ENCODE measurements at places on chromosomes 11 and 22. TPM values are rescaled to one million over a fixed set of nuclear protein-coding genes. Genes with fewer than 3 reads are reported as not detected.

The PRRG4 gene
- 0.43 TPM for total RNA-seq

- H3K4me1 ChIP-seq = no peaks in the 10 kb centered on the region
- no peaks in the 10 kb centered on the region for H3K27me3 ChIP-seq
- no peak overlapping the region for H3K27ac ChIP-seq
These were observed 1162.1 kb downstream of the DLG2 start for GRCh38 chr11:84465040-84465439.

The AIFM3 gene
- total RNA-seq = not detected

DNA sequence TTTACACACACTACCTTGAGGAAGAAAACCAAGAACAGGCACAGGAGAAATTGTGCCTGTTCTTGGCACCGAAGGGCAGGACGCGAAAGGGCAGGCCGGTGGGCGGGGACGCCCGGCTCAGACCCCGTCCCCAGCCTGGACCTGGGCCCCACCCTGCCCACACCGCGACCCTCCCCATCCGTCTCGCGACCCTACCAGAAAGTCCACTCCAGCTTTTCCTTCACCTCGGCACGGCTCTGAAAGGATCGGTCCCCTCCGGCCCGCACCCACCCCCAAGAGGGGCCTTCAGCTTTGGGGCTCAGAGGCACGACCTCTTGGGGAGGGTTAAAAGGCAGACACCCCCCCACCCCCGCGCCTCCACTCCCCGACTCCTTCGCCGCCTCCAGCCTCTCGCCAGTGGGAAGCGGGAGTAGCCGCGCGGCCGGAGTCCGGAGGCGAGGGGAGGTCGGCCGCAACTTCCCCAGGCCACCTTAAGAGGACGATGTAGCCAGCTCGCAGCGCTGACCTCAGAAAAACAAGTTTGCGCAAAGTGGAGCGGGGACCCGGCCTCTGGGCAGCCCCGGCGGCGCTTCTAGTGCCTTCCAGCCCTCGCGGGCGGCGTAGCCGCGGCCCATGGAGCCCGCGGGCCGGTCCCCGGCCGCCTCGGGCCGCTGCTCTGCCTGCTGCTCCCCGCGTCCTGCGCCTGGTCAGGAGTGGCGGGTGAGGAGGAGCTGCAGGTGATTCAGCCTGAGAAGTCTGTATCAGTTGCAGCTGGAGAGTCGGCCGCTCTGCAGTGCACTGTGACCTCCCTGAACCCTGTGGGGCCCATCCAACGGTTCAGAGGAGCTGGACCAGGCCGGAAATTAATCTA, 4.4 kb downstream of the SEC14L6 start:
- H3K36me3 ChIP-seq = no peaks in the 10 kb centered on the region
- DNase-seq = no peak
- H3K27me3 ChIP-seq = peaks cover 31% of the 10 kb centered on the region
- H3K27ac ChIP-seq = no peak overlapping the region
- peaks cover 2% of the 10 kb centered on the region for H3K4me1 ChIP-seq
- H3K4me3 ChIP-seq = no peak overlapping the region

DNA sequence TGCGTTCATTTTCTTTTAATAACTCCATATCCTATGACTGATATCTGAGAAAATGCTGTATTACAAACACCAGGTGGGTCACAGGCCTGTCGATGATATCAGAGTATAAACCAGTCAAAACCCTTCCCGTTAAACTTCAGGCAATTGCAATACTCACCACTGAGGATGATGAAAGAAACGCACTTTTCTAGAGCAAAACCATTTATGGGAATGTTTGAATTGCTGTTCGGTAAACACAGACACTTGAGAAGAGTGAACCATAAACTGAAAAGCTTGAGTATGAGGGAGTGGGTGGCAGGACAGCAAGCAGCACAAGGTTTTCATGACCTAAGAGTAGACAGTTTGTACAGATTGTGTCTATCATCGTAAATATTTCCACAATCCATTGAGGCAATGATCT, 139.8 kb upstream of the CEP126 start:
- no peak for DNase-seq
- H3K4me1 ChIP-seq = no peaks in the 10 kb centered on the region
- H3K4me3 ChIP-seq = no peak overlapping the region
- no peaks in the 10 kb centered on the region for H3K27me3 ChIP-seq

- H3K27me3 ChIP-seq = no peaks in the 10 kb centered on the region
- H3K36me3 ChIP-seq = no peaks in the 10 kb centered on the region
- no peak overlapping the region for H3K4me3 ChIP-seq
These were observed 2211.8 kb downstream of the LRRC4C start for GRCh38 chr11:39247570-39248137.

The KCTD21 gene
- 8.8 TPM for total RNA-seq

The STT3A gene
- 121 TPM for total RNA-seq

The SLC22A9 gene
- not detected for total RNA-seq

GRCh38 chr11:132862933-132863332, 669.4 kb downstream of the OPCML start:
- no peak overlapping the region for H3K4me3 ChIP-seq
- H3K27me3 ChIP-seq = peaks cover 1% of the 10 kb centered on the region
- no peak for DNase-seq
- no peaks in the 10 kb centered on the region for H3K4me1 ChIP-seq
- no peaks in the 10 kb centered on the region for H3K36me3 ChIP-seq

- DNase-seq = no peak
- H3K4me3 ChIP-seq = peak overlapping the region; percentile 48
- peaks cover 65% of the 10 kb centered on the region for H3K27me3 ChIP-seq
- H3K4me1 ChIP-seq = peaks cover 15% of the 10 kb centered on the region
These were observed 577 bp upstream of the DKK3 start for GRCh38 chr11:12008790-12009616.

- H3K4me1 ChIP-seq = peaks cover 32% of the 10 kb centered on the region
- peaks cover 13% of the 10 kb centered on the region for H3K27me3 ChIP-seq
- H3K27ac ChIP-seq = no peak overlapping the region
- peaks cover 34% of the 10 kb centered on the region for H3K36me3 ChIP-seq
- no peak for DNase-seq
- H3K4me3 ChIP-seq = no peak overlapping the region
These were observed 2.6 kb upstream of the VWCE start for GRCh38 chr11:61297746-61298145.

GRCh38 chr11:126810776-126811175, 189.8 kb downstream of the KIRREL3 start:
- H3K4me1 ChIP-seq = no peaks in the 10 kb centered on the region
- H3K4me3 ChIP-seq = no peak overlapping the region
- no peak for DNase-seq
- H3K36me3 ChIP-seq = no peaks in the 10 kb centered on the region

DNA sequence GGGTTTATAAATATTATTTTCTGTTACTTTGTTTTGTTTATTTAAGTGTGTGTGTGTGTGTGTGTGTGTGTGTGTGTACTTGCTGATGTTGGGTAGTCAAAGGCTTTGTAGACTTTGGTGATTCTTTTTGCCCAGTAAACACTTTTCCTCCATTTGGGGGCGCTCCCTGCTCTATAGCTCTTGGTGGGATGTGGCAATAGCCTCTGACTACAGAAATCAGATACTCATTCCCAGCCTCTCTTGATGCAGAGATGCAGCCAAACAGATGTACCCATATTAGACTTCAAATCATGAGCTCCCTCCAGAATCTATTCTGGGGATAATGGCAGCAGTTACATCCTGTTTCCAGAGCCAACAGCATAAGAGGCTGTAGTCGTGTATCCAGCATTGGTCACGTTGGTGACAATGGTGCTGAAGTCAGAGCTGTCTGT, 33.4 kb upstream of the APOL5 start:
- no peak overlapping the region for H3K27ac ChIP-seq
- H3K27me3 ChIP-seq = no peaks in the 10 kb centered on the region
- no peak overlapping the region for H3K4me3 ChIP-seq
- H3K36me3 ChIP-seq = peaks cover 6% of the 10 kb centered on the region
- no peak for DNase-seq

GRCh38 chr11:70577258-70577603, 178.9 kb downstream of the CTTN start:
- DNase-seq = no peak
- no peak overlapping the region for H3K27ac ChIP-seq
- H3K36me3 ChIP-seq = no peaks in the 10 kb centered on the region
- no peak overlapping the region for H3K4me3 ChIP-seq
- no peaks in the 10 kb centered on the region for H3K4me1 ChIP-seq

- DNase-seq = no peak
- peaks cover 2% of the 10 kb centered on the region for H3K36me3 ChIP-seq
- H3K27me3 ChIP-seq = no peaks in the 10 kb centered on the region
- no peak overlapping the region for H3K27ac ChIP-seq
- no peak overlapping the region for H3K4me3 ChIP-seq
- peaks cover 15% of the 10 kb centered on the region for H3K4me1 ChIP-seq
These were observed 2.1 kb upstream of the CBL start for GRCh38 chr11:119204066-119204465.

The ABCC8 gene
- not detected for total RNA-seq

- no peaks in the 10 kb centered on the region for H3K27me3 ChIP-seq
- H3K36me3 ChIP-seq = peaks cover 6% of the 10 kb centered on the region
- no peak overlapping the region for H3K27ac ChIP-seq
- no peak overlapping the region for H3K4me3 ChIP-seq
- peak; percentile 24 for DNase-seq
These were observed 7.4 kb downstream of the CNTF start for GRCh38 chr11:58629857-58630256.

- no peaks in the 10 kb centered on the region for H3K27me3 ChIP-seq
- peak; percentile 56 for DNase-seq
- H3K4me1 ChIP-seq = peaks cover 21% of the 10 kb centered on the region
- H3K4me3 ChIP-seq = no peak overlapping the region
- peak overlapping the region; percentile 40 for H3K27ac ChIP-seq
- peaks cover 11% of the 10 kb centered on the region for H3K36me3 ChIP-seq
These were observed 23.2 kb upstream of the ST3GAL4 start for GRCh38 chr11:126332221-126332711.

DNA sequence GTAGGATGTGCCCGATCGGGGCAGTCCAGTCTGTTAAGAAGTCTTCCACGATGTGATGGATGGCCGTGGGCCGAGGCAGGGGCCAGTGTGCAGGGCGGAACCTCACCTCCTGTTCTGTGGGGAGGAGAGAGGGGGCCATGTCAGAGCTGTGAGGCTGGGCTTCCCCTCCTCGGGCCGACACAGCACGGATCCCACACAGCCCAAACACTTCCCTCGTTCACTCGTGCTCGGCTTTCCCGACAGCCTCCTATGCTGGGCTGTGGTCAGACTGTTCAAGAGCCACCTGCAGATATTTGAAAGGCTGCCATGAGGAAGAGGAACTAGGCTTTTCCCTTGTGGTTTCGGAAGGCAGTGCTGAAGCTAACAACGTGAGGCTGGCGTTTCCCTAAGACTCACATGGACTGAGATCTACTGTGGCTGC, 12.3 kb upstream of the TXN2 start:
- H3K27ac ChIP-seq = no peak overlapping the region
- peaks cover 26% of the 10 kb centered on the region for H3K36me3 ChIP-seq
- no peak overlapping the region for H3K4me3 ChIP-seq
- DNase-seq = no peak
- no peaks in the 10 kb centered on the region for H3K4me1 ChIP-seq

DNA sequence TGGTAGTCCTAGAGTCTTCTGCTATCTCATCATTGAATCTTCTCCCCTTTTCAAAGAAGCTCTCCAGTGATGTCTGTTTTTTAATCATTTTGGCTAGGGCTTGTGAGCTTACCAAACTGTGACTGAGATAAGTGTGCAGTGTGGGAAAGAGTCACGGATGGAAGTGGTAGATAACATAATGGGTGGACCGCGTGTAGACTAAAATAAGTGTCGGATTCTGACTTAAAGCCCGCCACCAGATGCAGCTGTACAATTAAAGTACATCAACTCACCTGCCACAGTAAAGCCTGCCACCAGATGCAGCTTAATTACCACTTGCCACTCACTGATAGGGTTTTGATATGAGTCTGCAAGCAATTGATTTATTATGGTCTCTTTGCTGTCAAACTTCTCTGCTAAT, 581.5 kb downstream of the LRRC4C start:
- H3K4me3 ChIP-seq = no peak overlapping the region
- DNase-seq = no peak
- H3K27me3 ChIP-seq = no peaks in the 10 kb centered on the region
- H3K4me1 ChIP-seq = no peaks in the 10 kb centered on the region
- no peak overlapping the region for H3K27ac ChIP-seq

The ETS1 gene
- total RNA-seq = 444 TPM

The APOBEC3F gene
- 34.9 TPM for total RNA-seq

GRCh38 chr22:29625090-29625825, 21.8 kb downstream of the NF2 start:
- peak; percentile 57 for DNase-seq
- no peaks in the 10 kb centered on the region for H3K27me3 ChIP-seq
- no peak overlapping the region for H3K4me3 ChIP-seq

DNA sequence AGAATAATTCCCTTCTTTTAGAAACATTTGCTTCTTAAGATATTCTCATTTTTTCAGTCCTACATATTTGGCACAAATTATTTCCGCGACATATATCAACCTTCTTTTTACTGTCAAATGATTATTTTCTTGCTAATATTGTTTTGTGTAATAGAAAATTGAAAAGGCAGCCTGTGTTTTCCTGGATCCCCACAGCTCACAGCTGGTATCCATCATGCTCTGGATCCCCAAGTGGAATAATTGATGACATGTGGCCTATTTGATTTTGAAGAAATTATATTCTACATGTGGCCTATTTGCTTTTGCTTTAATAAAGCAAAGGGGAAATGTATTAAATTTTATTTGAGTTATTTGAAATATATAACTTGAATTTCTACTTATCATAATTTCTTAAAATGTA, 199.4 kb upstream of the LUZP2 start:
- no peaks in the 10 kb centered on the region for H3K27me3 ChIP-seq
- no peaks in the 10 kb centered on the region for H3K36me3 ChIP-seq

GRCh38 chr11:889257-889656, 21.4 kb downstream of the CHID1 start:
- no peaks in the 10 kb centered on the region for H3K4me1 ChIP-seq
- H3K4me3 ChIP-seq = no peak overlapping the region
- H3K27ac ChIP-seq = no peak overlapping the region
- H3K36me3 ChIP-seq = peaks cover 3% of the 10 kb centered on the region
- no peak for DNase-seq
- no peaks in the 10 kb centered on the region for H3K27me3 ChIP-seq

DNA sequence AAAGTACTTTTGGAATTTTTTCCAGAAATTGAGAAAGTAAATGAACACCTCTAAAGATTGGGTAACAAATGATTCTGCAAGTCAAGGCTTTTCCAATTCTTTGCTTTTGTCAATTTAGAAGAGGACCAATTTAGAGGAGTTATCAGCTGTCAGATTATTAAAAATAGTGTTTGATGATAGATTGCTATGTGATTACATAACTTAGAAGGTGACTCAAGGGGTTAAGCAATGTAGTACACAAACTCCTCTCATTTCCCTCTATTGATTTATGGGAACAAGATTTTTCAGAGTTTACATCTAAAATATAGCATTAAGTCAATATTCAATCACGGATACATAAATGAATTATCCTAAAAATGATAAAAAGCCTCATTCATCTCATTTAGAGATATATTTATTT, 70.3 kb downstream of the INSC start:
- no peak overlapping the region for H3K27ac ChIP-seq
- no peaks in the 10 kb centered on the region for H3K36me3 ChIP-seq
- no peak overlapping the region for H3K4me3 ChIP-seq
- H3K4me1 ChIP-seq = no peaks in the 10 kb centered on the region
- peaks cover 2% of the 10 kb centered on the region for H3K27me3 ChIP-seq

The TRIM49 gene
- total RNA-seq = not detected

The ZNF215 gene
- 0.68 TPM for total RNA-seq

The HMGXB4 gene
- total RNA-seq = 35.7 TPM
